NCI-H1092 treated with DMSO at 0.1 percent for 48 hours (cell line): ENCODE measurements at places on chromosomes 2 and 18.

- no peak for DNase-seq
These were observed 15.3 kb upstream of the HES6 start for GRCh38 chr2:238255151-238255551.

- no peak for DNase-seq
These were observed 274.4 kb downstream of the LRP1B start for GRCh38 chr2:141856215-141856919.

DNA sequence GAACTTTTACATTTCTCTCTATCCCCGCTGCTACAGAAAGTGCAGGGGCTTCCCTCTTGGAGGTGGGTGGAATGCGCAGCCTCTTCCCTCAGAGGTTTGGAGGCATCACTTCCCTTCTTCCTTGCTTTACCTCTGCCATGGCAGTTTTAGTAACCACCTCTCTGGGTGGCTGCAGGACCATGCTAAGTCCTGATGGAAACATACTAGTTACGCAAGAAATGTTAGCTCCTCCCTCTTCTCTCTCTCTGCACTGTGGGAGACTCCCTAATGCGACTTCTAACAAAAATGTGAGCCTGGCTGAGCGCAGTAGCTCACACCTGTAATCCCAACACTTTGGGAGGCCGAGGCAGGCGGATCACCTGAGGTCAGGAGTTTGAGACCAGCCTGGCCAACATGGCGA, 116.8 kb upstream of the RAB6C start:
- no peak for DNase-seq

GRCh38 chr2:234490271-234491091, 6.4 kb downstream of the ARL4C start:
- DNase-seq = no peak

DNA sequence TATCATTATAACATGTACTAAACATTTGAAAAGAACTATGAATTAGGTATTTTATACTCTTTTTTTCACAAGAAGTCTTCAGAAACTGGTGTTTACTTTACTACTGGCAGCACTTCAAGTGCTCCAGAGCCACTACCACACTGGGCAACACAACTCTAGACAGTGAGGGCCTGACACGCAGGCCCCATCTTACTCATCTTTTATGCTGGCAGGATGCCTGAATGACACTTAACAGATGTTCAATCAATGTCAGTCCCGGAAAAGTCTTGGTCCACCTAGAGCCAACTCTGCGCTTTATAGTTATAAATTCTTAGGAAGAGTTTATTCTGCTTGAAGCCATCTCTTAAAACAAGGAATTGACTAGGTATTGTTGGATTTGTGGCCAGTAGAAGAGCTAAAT, 8.7 kb upstream of the WIPF1 start:
- no peak for DNase-seq

- DNase-seq = no peak
These were observed 650 bp upstream of the AFG3L2 start for GRCh38 chr18:12377556-12378197.

DNA sequence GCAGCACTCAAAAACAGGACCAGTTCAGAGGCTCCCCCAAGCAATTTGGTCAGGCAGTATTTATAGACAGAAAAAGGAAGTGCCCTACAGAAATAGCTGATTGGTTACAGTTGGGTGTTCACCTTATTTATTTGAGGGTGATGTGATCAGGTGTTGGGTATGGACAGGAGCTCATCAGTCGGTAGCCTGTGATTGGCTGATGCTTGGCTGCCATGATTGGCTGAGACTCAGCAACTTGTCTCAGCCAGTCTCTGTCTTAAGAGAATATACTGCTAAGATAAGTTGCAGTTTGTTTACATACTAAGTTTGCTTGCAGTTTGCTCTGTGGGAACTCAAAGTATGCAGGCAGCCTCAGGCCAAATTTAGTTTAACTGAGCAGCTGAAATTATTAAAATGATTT, 9.4 kb downstream of the ABCG8 start:
- no peak for DNase-seq
